ENCODE measurements at places on chromosomes 1 and 21.

DNA sequence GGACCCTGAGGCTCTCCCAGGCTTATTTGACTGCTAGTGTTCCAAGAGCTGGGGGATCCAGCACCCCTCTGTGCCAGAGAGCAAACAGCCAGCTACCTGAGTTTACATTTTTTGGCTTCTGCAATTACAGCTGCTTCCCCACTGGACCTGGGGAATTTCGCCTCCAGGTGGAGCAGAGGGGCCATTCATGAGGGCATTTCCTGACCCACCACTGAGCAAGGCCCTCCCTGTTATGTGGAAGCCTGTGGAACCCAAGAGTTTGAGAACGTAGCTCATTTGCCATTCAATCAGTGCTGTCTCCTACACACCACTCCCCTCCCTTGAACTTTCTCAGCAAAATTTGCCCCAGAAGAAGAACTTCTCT lies 42.7 kb upstream of the TMEM51 start:
- DNase-seq, result no peak

- DNase-seq, result no peak
Measured at GRCh38 chr1:57850176-57850940, 426.5 kb upstream of the DAB1 start.

GRCh38 chr1:206491616-206492015 lies 15.7 kb upstream of the RASSF5 start:
- DNase-seq, result no peak

- no peak for DNase-seq
Measured at GRCh38 chr1:63152572-63152971, 169.8 kb upstream of the FOXD3 start.

DNA sequence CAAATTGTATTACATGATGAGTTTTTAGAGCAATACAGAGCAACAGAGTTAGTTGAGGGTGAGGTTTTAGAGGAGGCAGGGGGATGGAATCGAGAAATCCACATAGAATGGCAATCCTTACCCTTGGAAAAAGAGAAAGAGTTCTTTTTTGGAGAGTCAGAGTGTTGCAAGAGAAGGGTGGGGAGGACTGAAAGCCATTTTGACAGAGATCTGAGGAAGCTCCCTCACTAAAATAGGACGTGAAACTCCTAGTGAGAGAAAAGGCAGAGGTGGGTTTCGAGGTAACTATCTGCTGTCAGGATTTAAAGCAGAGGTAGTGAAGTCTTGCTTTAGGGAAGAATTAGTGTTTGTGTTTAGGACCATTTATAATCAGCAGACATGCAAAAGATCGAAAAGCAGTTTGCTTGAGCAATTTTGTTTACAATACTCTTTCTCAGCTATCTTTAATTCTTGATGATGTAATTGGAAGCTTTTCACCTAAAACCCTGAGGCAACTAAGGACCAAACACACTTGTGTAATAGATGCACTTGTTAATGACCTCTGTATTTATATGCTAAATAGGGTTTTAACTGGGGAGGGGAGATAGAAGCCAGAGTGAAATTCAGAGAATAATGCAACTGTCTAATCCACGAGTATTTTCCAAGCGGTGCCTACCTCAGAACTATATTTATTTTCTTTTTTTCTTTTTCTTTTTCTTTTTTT lies 20.0 kb downstream of the ADAMTS5 start:
- DNase-seq, result no peak

- no peak for DNase-seq
Measured at GRCh38 chr1:107138166-107138565, 2.7 kb upstream of the NTNG1 start.

GRCh38 chr1:93575621-93576284 lies 105.9 kb downstream of the BCAR3 start:
- DNase-seq, result no peak

DNA sequence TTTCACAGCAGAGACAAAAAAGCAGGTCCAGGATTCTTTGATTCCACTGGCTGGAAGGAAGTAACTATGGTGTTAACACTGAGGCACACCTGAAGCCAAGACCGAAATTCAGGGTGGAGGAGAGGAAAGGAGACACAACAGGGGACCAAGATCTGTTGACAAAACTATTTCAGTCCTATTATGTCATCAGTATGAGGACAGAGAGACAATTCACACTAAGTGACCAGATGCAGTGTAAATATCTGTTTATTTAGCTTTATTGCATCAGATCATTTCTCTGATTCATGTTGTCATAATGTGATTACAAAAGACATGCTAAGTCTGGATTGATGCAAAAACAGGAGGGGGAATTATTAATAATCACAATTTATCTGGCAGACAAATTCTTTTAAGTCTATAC lies 118.8 kb downstream of the SIPA1L2 start:
- DNase-seq, result peak; percentile 11

GRCh38 chr1:98420376-98421084 lies 241.0 kb upstream of the SNX7 start:
- peak; percentile 35 for DNase-seq

GRCh38 chr1:248054671-248055070 lies 8.0 kb downstream of the OR2L3 start:
- no peak for DNase-seq

All from choroid plexus epithelial cell (primary cell).